NCI-H187 treated with DMSO at 0.1 percent for 48 hours (cell line): ENCODE measurements at places on chromosomes 16 and 17.

DNA sequence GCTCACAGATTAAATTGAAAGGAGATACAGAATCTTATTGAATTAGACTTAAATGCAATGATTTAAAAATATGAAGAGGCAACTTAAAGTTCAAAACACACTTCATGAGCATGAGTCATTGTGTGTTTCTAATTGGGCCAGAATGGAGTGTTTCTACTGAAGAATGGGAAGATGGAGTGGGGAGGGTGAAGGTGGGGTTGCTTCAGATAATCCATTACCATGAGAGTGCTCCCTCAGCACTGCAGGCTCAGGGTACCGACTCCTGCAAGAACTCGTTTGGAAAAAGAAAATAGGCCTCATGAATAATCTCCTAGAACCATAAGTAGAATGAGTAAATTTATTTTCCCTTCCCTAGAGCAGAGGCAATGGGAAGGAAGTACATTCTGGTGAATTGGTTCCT lies 372.8 kb downstream of the TOX3 start:
- DNase-seq, result no peak

DNA sequence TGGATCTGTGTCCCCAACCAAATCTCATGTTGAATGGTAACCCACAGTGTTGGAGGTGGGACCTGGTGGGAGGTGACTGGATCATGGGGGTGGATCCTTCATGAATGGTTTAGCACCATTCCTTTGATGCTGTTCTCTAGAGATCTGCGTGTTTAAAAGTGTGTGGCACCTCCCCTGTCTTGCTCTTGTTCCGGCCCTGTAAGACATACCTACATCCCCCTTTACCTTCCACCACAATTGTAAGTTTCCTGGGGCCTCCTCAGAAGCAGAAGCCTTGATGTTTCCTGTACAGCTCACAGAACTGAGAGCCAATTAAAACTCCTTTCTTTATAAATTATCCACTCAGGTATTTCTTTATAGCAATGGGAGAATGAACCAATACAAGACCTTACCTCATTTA lies 257.7 kb downstream of the XYLT1 start:
- no peak for DNase-seq

DNA sequence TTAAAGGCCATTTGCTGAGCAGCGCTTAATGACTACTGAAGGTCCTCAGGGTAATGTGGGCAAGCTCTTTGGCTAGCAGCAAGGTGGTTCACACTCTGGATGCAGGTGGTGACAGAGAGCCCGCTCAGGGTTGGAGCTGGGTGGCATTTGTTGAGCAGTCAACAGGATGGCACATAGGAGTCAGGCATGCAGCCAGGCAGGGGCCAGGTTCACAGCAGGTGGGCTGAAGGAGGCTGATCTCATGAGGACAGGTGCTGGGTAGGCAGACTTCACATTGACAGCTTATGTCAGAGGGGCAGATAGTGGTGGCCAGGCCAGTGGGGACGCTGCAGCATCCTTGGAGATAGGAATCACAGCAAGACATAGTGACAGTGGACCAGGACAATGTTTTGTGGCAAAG lies 4.5 kb downstream of the KRTAP3-1 start:
- no peak for DNase-seq

DNA sequence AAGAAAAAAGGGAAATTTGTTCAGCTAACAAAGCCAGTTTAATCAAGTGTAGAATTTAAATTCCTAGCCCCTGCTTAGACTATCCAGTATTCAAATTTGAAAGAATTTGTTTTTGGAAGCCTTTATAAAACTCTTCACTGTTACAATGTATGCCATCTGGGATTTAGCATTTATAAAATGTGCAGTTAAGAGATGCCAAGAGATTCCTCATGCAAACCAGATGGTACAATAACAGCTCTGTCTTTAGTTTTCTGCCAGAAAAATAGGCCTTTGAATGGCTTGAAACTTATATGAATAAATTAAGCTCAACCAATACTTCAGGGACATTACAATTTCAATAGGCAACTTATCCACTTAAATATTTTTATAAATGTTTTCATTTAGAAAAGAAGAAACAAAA lies 6.8 kb upstream of the ANKS4B start:
- no peak for DNase-seq

GRCh38 chr17:50794361-50794760 lies 27.0 kb upstream of the ANKRD40CL start:
- no peak for DNase-seq

DNA sequence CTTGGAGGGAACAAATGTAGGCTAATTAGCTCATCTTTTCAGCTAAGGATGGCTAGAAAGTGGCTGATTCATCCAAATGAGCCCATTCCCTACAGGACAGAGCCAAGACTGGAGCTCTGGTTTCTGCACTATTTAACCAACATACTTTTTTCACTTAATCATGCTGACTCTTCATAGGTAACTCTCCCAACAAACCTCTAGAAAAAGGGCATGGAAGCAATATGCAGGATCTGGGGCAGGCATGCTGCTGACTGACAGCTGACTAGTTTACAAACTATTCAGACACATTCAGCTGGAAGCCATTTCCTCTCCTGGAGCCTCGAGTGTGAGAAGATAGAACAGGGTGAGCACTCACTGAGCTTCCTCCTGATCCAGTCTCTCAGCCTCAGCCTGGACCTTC lies 6.2 kb downstream of the BECN1 start:
- DNase-seq, result no peak

GRCh38 chr17:60398227-60398959 lies 6.5 kb upstream of the USP32 start:
- no peak for DNase-seq
